ENCODE measurements at places on chromosomes 3 and 15. TPM values are rescaled to one million over a fixed set of nuclear protein-coding genes. Genes with fewer than 3 reads are reported as not detected.

Gene PIF1
- 1.4 TPM for polyA plus RNA-seq

Gene SLMAP
- polyA plus RNA-seq, result 11.4 TPM

Gene PLCB2
- 54.9 TPM for polyA plus RNA-seq

- DNase-seq, result no peak
Measured at GRCh38 chr3:152626226-152626625, 208.7 kb upstream of the P2RY1 start.

DNA sequence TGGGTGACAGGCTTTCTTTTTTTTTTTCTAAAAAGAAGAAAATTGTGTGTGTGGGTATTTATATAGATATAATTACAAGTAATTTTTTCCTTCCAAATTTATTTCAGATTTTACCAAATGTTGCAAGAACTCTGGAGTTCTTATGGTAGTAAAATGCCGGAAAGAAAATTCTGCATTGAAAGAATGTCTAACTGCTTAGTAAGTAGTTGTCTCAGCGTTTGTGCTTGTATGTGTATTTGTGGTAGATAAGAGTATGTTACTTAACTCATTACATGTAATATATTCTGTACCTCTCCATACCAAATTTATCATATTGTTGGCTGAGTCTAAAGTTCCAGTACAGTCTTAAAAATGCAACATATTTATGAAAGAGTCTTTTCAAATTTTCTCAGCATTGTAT, 32.3 kb upstream of the ZCWPW2 start:
- no peak for DNase-seq

- no peak for DNase-seq
Measured at GRCh38 chr15:59484399-59484798, 46.4 kb downstream of the FAM81A start.

DNA sequence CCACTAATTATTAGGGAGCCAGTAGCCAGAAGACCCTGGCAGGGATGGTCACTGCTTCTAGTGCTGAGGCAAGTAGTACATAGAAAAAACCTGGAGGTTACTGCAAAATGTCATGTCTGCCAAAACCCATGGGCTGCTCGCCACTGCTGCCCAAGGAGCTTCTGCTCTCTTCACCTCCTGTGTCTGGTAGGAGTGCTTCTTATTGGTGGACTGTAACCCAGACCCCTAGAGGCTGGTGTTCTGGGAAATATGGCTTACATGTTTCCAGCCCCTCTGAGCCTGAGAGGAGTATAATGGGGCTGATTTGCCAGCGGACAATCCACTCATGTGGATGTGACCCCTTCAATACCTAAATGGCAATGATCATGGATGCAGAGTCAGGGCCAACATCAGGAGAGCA, 286.4 kb downstream of the EPHB1 start:
- DNase-seq, result no peak

- no peak for DNase-seq
Measured at GRCh38 chr3:196414469-196414868, 17.8 kb downstream of the UBXN7 start.

DNA sequence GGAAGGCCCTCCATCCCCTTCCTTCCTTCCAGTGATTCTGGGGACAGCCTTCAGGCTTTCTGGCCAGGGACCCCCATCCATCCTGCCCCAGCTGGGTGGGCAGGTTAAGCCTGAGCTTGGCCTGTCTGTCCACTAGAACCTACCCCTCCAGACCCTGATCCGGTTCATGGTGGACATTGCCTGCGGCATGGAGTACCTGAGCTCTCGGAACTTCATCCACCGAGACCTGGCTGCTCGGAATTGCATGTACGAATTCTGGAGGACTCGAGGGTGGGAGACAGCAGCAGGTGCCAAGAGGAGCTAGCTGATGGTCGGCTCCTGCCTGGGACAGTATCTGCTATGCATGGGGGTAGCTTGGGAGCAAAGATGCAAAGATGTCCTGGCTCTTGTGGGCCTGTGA, 13.9 kb downstream of the TYRO3 start:
- DNase-seq, result no peak

- no peak for DNase-seq
Measured at GRCh38 chr3:12239301-12239700, 49.6 kb upstream of the PPARG start.

DNA sequence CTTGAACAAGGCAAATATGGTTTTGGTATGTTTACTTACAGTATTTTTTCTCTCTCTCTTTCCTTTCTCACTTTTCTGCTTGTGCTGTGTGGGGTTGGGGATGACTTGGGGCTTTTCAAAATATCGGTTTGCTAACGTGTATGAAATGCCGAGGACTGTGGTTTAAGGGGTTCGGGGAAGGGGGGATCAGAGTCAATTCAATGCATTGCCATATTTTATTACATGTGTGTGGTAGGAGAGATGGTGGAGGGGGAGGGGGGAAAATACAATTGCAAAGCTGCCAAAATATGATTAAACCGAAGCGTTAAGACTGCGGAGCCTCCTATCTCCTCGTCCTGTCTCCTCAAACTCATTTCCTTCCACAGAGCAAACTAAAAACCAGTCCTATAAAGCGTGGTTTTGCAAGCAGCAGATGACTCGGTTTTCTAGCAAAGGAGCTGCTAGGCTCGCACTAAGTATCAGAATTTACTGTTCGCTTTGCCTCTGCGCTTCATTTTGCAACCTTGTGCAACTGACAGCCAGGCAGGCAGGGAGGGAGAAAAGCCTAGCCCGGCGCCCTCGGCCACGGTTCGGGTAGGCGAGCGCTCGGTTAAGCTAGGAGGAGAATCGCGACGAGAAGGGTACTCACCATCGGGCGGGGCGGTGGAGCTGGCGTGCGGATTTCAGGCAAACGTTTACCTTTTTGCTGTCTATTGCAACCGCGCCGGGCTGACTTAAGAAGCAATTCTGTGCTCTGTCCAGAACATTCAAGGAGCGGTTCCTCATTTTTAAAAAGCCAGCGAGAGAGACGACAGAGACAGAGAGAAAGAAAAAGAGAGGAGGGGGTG, 4.0 kb upstream of the NR2F2 start:
- DNase-seq, result peak; percentile 61

DNA sequence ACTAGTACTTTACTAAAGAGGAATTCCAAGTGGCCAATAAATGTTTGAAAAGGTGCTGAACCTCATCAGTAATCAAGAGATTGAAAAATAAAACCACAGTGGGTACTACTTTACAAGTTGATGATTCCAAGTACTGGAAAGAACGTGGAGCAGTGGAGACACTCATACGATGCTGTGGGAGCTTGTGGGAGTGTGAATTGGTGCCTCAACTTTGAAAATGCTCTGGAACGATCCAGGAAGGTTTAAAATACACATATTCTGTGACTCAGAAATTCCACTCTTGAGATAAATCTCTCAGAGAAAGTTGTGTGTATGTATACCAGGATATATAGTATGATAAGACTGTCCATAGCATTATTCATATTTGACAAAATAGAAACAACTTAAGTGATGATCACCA, 9.3 kb downstream of the LRCH3 start:
- no peak for DNase-seq

DNA sequence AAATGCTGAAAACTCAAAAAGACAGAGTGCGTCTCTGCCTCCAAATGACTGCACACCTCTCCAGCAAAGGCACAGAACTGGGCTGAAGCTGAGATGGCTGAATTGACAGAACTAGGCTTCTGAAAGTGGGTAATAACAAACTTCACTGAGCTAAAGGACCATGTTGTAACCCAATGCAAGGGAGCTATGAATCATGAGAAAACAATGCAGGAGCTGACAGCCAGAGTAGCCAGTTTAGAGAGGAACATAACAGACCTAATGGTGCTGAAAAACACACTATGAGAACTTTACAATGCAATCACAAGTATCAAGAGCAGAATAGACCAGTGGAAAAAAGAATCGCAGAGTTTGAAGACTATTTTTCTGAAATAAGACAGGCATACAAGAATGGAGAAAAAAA, 10.1 kb upstream of the AVEN start:
- no peak for DNase-seq

DNA sequence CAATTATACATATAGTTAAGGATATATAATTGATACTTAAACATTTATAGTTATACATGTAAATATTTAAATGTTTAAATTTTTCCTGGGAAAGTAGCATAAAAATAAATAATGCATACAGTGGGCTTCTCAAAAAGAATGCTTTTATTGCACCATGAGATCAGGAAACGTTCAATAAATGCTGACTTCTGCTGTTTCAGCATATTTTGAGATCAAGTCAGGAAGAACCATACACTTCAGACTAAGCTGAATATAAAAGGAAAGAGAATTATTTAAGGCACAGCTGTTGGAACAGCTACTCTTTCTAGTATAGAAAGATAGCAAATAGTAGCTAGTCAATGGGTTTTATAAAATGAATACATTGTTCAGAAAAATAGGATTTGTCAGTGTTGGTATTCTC, 1462.3 kb upstream of the CADM2 start:
- DNase-seq, result no peak

GRCh38 chr3:150721285-150722130, 17.8 kb upstream of the ERICH6 start:
- DNase-seq, result peak; percentile 82

- DNase-seq, result no peak
Measured at GRCh38 chr3:170438836-170439235, 20.2 kb downstream of the CLDN11 start.

DNA sequence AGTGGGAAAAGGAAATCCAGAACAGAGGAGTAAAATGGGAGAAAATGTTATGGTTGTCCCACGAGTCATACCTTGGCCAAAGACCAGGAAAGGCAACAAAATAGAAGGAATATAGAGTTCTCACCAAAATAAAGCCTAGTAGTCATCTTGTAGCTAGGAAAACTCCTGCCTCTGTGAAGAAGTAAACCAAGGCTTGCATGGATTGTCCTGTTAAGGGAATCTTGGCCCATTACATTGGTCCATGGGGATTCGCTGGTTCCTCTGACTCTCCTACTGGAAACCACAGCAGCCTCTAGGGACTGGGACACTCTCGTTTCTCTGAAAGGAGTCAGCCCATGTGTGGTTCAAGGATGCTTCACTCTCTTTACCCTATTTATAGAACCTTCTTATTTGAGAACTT, 62.9 kb upstream of the FNDC3B start:
- DNase-seq, result no peak

GRCh38 chr15:35040339-35041255, 44.5 kb downstream of the NANOGP8 start:
- no peak for DNase-seq

- DNase-seq, result no peak
Measured at GRCh38 chr15:49366496-49366895, 56.5 kb upstream of the FGF7 start.

DNA sequence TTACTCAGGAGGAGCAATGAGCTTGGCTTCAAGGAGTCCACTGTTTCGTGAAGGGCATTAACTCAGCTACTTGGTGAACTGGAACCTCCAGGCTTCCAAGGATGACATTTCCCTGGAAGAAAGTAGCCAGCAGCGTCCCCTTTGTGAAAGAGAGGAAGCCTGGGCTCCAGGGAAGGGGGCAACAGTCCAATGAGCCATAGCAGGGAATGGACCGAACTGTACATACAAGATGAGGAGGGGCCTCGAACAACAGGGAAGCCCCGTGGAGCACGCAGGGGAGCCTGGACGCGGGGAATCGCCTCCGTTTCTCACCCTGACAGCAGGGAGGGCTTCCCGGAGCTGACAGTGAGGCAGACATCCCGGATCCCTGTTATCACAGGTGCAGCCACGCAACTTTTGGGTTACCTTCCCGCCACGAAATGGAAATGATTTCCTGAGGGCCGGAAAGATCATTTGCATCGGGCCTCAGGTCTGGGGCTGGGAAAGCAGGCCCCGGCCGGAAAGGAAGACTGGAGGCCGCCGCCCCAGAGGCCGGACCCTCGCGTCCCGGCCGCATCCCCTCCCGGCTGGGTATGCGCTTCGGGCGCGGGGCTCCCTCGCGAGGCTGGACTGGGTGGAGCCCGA, 475 bp upstream of the SPINT1 start:
- DNase-seq, result no peak

DNA sequence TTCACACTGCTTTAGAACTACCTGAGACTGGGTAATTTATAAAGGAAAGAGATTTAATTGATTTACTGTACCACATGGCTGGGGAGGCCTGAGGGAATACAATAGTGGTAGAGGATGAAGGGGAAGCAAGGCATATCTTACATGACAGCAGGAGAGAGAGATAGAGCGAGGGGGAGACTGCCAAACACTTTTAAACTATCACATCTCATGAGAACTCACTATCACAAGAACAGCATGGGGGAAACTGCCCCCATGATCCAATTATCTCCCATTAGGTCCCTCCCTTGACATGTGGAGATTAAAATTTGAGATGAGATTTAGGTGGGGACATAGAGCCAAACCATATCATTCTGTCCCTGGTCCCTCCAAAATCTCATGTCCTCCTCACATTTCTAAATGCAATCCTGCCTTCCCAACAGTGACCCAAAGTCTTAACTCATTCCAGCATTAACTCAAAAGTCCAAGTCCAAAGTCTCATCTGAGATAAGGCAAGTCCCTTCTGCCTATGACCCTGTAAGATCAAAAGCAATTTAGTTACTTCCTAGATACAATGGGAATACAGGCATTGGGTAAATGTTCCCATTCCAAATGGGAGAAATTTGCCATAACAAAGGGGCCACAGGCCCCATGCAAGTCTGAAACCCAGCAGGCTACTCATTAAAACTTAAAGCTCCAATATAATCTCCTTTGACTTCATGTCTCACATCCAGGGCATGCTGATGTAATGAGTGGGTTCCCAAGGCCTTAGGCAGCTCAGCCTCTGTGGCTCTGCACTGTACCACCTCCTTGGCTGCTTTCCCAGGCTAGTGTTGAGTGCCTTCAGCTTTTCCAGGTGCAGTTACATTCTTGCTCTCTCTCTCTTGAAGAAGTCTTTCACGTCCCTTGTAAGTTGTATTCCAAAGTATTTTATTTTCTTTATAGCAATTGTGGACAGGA, 481.7 kb upstream of the TGFBR2 start:
- DNase-seq, result peak; percentile 67

DNA sequence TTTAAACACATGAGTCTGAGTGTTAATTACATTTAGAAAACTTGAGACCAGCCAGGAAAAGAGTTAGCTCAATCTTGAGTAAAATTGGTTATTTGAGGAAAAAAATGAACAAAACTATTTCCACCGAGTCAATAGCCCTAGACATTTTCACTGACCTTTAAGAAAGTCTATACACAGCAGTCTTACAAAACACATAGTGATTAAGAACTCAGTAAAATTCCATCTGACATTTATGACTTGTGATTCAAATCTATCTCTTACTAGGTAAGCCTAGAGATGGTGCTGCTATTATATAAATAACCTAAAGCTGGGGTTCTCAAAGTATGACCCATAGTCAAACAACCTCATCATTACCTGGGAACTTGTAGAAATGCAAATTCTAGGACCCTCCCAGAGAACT, 109.1 kb upstream of the COL8A1 start:
- no peak for DNase-seq

GRCh38 chr3:172189987-172190603, 150.7 kb downstream of the FNDC3B start:
- no peak for DNase-seq

DNA sequence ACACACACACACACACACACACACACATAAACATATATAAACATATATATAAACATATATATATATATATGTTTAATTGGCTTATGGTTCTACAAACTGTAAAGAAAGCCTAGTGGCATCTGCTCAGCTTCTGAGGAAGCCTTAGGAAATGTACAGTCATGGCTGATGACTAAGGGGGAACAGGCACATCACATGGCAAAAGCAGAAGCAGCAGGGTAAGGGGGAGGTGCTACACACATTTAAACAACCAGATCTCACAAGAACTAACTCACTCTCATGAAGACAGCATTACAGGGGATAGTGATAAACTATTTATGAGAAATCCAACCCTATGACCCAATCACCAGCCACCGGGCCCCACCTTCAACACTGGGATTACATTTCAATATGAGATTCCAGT, 922.9 kb downstream of the SI start:
- no peak for DNase-seq

- no peak for DNase-seq
Measured at GRCh38 chr3:25493786-25494185, 65.7 kb downstream of the RARB start.

GRCh38 chr3:3296979-3297381, 117.5 kb upstream of the CRBN start:
- peak; percentile 21 for DNase-seq
